Stimulated activated CD8-positive, alpha-beta memory T cell treated with anti-CD3 and anti-CD28 coated beads, Interleukin-4, amount 100 ng/mL, for 48 hours (primary cell): ENCODE measurements at places on chromosomes 3 and 15.

- no peak for DNase-seq
Observed at GRCh38 chr3:167918008-167918596, 177.6 kb downstream of the GOLIM4 start.

DNA sequence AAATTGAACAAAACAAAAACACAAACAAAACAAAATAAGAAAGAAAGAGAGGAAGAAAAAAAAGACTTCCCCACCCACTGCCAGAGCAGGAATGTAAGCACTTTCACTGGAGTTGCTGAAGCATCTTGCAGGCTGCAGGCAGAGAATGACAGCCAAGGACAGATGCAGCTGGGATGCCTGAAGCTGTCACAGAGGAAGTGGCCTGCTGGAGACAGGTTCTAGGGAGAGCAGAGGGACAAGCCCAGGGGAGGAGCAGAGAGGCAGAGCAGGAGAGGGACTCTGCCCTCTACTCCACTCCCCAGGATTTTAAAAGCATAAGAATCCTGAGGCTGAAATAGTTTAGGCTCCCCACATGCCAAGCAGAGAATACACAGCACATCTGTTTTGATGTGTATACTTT lies 326.2 kb downstream of the TUSC7 start:
- no peak for DNase-seq

- DNase-seq: no peak
Observed at GRCh38 chr15:52378746-52379394, 83.3 kb upstream of the MYO5C start.

DNA sequence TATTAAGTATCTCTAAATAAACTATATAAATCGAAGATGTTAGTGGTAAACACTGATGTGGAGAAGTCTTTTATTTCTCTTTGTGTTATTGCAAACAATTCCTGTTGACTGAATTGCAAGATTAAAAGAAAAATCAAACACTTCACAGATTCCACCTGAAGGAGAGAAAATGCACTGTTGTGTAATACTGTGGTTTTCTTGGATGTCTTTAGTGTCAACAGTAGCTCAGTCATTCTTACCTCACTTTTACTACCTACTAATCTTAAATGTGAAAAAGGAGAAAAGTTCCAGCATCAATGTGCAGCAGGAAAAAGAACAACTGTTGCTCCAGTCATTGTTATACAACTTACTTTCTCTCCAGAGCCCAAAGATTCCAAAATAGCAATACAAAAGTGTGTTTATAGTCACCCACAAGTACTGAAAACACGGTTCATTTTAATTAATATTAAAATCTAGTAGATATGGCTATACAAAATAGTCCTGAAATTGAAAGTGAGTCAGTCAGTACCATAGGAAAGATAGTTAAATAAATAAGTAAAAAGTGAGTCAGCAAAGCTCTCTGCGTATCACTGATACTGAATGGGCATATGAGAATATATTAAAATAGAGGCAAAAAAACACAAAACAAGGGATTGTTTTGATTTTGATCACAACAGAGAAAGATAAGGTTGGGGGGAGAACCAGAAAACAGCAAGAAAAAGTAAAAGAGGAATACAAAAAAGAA lies 90.5 kb upstream of the CSPG5 start:
- no peak for DNase-seq

DNA sequence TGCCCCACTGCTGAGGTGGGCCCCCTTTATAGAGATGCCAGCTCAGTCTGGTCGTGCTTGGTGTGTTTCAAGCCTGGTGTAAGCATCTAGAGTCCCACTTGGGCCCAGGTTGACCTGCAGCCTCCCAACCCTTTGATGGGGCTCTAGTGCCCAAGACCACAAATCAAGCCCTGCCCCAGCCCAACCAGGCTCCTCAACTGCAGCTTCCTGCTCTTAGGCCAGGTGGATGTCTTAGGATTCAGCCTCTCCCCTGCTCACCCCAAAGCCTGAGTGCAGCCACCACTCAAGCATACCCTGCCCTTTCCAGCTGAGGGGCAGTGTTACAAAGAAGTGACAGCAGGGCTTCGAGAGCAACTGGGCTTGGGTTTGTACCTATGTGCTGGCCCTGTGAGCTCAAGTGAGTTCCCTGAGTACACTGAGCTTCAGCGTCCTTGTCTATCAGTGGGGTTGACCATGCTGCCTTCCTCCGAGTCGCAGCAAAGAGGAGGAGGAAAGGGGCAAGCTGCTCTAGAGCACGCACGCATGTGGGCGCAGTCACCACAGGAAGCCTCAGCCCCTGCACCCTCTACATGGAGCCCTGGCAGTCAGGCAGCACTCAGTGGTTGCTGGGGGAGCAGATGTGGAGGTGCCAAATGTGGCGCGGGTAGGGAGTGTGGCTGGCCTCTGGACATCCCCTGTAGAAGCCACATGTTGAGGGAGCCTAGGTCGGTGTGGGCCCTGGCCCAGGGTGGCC lies 120.7 kb downstream of the EEFSEC start:
- DNase-seq: no peak

GRCh38 chr3:157463816-157464215 lies 27.2 kb downstream of the PTX3 start:
- DNase-seq: no peak

DNA sequence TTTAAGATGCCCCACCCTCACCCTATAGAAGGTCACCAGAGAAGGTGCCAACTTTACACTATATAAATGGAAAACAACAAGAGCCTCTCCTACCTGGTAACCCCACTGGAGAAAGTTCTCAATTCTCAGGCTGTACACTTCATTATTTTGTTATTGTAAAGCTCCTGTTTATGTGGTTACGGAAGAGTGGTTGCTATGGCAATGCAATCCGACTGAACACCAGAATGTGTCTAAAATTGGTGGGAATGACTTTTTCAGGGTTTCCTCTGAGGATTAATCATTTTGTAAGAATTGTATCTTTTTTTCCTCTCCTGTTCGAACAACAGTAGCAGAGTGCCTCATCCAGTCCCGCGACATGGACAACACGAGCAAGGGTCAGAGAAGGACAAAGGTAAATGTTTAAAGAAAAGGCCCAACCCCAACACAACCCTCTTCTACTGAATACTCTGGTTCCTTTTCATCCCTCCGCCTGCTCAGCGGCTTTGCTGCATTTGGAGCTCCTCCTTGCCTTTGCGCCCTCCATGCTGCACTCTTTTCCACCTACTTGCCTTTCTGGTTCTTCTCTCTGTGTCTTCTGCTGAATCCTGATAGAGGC lies 45.3 kb downstream of the DGKG start:
- no peak for DNase-seq

DNA sequence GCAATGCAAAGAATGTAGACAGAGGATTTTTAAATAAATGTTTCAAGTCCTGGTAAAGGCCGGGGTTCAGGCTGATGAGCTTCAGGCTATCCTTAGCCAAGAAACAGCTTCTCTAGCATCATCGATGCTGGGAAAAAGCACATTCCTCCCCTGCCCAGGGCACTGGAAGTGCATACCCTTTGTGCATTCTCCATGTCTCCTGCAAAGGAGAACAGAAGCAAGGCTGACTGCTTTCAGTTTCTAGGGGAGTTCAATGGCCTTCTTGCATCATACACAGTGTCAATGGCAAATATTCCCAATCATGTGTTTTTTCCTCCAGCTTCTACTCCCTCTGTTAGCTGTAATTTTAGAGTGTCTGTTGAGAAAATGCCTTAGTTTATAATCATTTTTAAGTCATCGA lies 59.9 kb downstream of the GPR176 start:
- DNase-seq: no peak

DNA sequence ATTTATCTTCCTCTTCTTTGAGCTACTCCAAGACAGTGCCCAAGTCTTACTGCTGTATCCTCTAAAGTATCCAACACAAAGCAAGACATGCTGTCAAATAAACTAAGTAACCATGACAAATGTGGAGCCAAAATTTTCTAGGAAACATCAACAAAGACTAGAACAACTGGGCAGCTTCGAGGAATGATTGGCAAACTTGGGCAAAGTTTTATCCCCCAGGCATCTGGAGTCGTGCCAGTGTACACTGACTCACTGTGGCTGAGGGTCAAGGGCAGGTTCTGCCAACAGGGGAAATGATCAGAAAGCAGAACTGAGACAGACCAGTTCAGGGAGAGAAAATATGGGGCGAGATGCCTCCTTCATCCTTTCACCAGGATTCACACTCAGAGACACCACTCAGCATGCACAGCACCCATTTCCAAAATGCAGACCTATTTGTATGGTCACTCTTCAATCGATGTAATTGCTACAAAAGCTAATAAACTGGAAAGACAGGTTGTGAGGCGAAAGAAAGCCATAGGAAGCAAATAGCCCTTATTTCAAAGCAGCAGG lies 65.8 kb downstream of the MB21D2 start:
- peak; percentile 30 for DNase-seq

DNA sequence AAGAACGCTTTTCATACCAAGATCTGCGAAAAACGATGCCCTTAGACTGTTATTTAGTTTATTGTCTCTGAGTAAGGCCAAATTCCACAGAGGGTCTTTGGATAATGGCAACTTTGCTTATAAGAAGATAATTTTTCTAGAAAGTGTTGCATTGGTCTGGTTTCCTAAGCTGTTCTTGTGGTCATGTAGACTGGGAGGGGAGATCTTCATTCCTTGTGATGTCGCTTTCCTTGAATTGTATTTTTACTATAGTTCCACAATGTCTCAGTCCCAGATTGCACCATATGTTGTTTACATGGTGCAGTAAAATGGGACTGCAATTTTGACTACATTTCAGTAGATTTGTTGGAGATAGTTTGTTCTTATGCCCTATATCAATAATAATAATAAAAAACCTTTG lies 28.8 kb upstream of the ST3GAL6 start:
- DNase-seq: no peak

DNA sequence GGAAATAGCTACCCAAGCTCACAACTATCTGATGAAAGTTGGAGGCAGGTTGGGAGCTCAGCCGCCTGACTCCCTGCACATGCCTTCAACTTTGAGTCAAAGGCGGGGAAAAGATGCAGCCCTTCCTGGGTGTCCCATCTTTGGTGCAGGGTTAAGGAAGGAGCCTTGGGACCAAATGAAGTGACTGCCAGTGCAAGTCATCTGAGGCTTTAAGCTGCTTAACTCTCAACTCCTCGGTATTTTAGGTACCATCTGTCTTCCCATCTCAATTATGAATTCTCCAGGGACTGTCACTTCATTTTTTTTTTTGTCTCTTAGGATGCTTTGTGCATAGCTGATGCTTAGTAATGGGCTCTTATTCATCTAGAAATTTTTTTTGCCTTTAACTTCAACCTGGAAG lies 408.8 kb upstream of the C2CD4B start:
- DNase-seq: no peak

DNA sequence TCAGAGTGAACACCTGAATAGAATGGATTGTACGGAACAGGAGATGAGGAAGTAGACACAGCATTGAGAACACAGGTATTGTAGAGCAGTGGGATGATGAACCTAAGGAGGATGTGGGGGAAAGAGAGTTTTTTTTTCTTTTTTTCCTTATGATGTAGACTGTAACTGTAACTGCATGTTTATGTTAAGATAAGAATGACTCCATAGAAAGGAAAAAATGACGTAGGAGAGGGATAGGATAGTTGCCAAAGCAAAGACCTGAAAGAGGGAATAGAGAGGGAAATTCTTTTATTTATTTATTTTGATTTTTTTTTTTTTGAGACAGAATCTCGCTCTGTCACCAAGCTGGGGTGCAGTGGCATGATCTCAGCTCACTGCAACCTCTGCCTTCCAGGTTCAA lies 33.2 kb downstream of the APH1B start:
- DNase-seq: no peak

DNA sequence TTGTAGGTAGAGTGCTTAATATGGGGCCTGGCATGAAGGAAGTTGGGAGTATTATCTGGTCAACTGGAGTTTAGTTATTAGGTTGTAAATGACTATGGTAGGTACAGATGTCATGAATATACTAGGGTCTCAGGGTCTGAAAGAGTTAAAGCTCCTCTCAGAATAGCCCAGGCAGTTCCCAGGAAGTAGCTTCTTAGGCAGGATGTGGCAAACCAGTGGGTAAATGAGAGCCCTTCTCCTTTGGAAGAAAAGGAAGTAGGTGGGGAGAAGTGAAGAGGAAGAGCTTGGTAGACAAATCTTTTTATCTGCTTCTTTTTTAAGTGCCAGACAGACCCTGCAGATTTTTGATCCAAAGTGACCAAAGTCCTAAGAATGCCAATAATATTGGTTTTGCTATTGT lies 24.5 kb downstream of the MAP2K1 start:
- no peak for DNase-seq
